ENCODE measurements at places on chromosomes 11 and 22. TPM values are rescaled to one million over a fixed set of nuclear protein-coding genes. Genes with fewer than 3 reads are reported as not detected.
A peak's percentile ranks its signal among the peaks of the same experiment; 100 is the strongest.

DNA sequence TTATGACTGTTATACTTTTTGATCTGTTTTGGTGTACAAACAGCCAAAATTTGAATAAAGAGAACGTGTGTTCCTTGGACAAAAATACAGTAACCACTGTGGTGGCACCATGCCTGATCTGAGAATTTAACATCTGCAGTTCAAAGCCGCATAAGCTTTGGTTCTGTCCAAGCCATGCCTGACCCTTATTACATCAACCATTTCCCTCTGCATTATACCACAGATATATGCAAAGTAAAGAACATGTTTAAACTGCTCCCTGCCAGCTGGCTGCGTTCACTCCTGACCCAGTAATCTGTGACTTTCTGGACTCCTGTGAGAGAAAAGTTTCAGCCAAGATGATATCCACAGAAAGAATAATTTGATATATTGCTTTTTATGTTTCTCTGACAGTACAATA, 890.5 kb upstream of the ANO3 start:
- DNase-seq, result no peak
- no peak overlapping the region for H3K27ac ChIP-seq
- H3K36me3 ChIP-seq, result no peaks in the 10 kb centered on the region
- no peaks in the 10 kb centered on the region for H3K4me1 ChIP-seq
- no peaks in the 10 kb centered on the region for H3K27me3 ChIP-seq
- no peak overlapping the region for H3K4me3 ChIP-seq

- H3K4me1 ChIP-seq, result no peaks in the 10 kb centered on the region
- H3K27me3 ChIP-seq, result no peaks in the 10 kb centered on the region
- DNase-seq, result no peak
- no peak overlapping the region for H3K4me3 ChIP-seq
- H3K36me3 ChIP-seq, result no peaks in the 10 kb centered on the region
- no peak overlapping the region for H3K27ac ChIP-seq
Measured at GRCh38 chr11:71562120-71562519, 3.2 kb upstream of the KRTAP5-10 start.

Gene KRTAP5-2
- not detected for total RNA-seq

Gene MS4A12
- not detected for total RNA-seq

Gene DLG2
- total RNA-seq, result 9.8 TPM

- H3K4me1 ChIP-seq, result peaks cover 9% of the 10 kb centered on the region
- DNase-seq, result no peak
- no peak overlapping the region for H3K4me3 ChIP-seq
Measured at GRCh38 chr22:38079804-38080203, 4.2 kb downstream of the SLC16A8 start.

DNA sequence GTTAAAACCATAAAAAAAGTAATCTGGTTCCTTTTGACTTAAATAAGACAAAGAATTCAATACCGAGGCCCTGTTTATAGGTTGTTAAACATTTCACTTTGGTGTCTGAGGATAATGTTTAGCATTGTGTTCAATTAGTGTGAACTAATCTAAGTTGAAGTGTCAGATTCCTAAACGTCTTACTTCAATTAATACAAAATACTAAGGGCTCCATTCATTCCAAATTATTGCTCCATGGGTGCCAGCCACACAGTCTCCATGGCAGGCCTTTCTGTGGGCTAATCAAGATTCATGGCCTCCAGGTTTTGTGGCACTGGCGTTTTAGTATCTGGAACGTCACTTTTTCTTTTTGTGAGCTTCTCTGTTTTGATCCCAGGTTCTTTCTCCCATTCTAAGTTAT, 89.4 kb downstream of the TMEM135 start:
- no peak overlapping the region for H3K27ac ChIP-seq
- H3K4me3 ChIP-seq, result no peak overlapping the region
- no peaks in the 10 kb centered on the region for H3K27me3 ChIP-seq
- no peaks in the 10 kb centered on the region for H3K4me1 ChIP-seq
- no peak for DNase-seq

GRCh38 chr22:48688366-48688765, 1139.3 kb downstream of the BRD1 start:
- H3K4me3 ChIP-seq, result no peak overlapping the region
- no peaks in the 10 kb centered on the region for H3K27me3 ChIP-seq
- H3K27ac ChIP-seq, result no peak overlapping the region
- no peaks in the 10 kb centered on the region for H3K36me3 ChIP-seq
- no peak for DNase-seq

Gene CLDN5
- total RNA-seq, result 31.9 TPM

DNA sequence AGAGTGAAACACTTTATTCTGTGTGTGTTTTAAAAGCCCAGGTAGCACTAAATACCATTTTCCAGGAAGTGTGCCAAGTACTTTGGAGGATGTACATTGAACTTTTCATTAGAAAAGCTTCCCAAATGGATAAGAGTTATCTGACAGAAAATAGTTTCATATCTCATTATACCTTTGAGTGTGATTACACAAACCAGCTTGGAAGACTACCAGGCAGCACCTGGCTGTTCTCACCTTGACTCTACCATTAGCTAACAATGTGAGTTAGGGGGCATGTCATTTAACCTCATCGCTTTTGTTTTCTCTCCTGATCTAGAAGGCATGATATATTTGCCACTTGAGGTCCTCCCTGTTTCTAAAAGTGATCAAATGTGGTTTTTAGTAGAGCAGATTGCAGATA, 50.2 kb downstream of the GRM5 start:
- H3K36me3 ChIP-seq, result no peaks in the 10 kb centered on the region
- no peaks in the 10 kb centered on the region for H3K27me3 ChIP-seq
- no peak overlapping the region for H3K27ac ChIP-seq
- H3K4me3 ChIP-seq, result no peak overlapping the region

Gene SCGB2A2
- not detected for total RNA-seq

GRCh38 chr22:38504731-38505540, 1.2 kb downstream of the DDX17 start:
- DNase-seq, result peak; percentile 33
- H3K4me1 ChIP-seq, result no peaks in the 10 kb centered on the region
- no peaks in the 10 kb centered on the region for H3K36me3 ChIP-seq
- no peaks in the 10 kb centered on the region for H3K27me3 ChIP-seq
- H3K27ac ChIP-seq, result peak overlapping the region; percentile 100

GRCh38 chr11:27253224-27253623, 109.8 kb downstream of the CCDC34 start:
- no peak overlapping the region for H3K4me3 ChIP-seq
- H3K36me3 ChIP-seq, result no peaks in the 10 kb centered on the region
- no peaks in the 10 kb centered on the region for H3K4me1 ChIP-seq
- H3K27ac ChIP-seq, result no peak overlapping the region

Gene ELP4
- total RNA-seq, result 21.5 TPM

Gene CHRNA10
- total RNA-seq, result 0.74 TPM

Gene PATE2
- not detected for total RNA-seq

Gene SEC14L6
- total RNA-seq, result 22.9 TPM

DNA sequence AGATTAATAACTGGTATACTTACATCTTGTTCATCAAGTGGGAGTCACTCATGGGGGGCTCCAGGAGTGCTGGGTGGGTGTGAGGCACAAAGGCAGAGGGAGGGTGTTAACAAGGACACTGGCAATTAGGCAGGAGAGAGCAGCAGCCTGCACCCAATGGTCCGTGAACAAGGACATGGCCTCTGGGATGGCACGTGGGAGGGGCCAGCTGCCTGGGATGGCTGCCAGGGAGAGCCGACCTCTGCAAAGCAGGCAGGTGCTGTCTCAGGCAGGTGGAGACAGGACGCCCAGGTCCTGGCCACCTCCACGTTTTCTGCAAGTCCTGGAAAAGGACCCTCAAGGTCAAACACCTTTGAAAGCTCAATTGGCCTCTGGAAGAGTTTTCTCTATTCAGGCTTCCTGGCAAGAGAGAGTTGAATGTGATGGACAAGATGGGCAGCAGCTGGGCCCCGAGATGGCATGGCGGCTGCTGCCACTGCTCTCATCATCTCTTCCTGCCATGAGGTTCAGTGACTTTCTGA, 257.1 kb downstream of the BUD13 start:
- no peak overlapping the region for H3K4me3 ChIP-seq
- H3K27me3 ChIP-seq, result no peaks in the 10 kb centered on the region
- H3K27ac ChIP-seq, result no peak overlapping the region
- no peaks in the 10 kb centered on the region for H3K36me3 ChIP-seq
- DNase-seq, result no peak
- no peaks in the 10 kb centered on the region for H3K4me1 ChIP-seq

DNA sequence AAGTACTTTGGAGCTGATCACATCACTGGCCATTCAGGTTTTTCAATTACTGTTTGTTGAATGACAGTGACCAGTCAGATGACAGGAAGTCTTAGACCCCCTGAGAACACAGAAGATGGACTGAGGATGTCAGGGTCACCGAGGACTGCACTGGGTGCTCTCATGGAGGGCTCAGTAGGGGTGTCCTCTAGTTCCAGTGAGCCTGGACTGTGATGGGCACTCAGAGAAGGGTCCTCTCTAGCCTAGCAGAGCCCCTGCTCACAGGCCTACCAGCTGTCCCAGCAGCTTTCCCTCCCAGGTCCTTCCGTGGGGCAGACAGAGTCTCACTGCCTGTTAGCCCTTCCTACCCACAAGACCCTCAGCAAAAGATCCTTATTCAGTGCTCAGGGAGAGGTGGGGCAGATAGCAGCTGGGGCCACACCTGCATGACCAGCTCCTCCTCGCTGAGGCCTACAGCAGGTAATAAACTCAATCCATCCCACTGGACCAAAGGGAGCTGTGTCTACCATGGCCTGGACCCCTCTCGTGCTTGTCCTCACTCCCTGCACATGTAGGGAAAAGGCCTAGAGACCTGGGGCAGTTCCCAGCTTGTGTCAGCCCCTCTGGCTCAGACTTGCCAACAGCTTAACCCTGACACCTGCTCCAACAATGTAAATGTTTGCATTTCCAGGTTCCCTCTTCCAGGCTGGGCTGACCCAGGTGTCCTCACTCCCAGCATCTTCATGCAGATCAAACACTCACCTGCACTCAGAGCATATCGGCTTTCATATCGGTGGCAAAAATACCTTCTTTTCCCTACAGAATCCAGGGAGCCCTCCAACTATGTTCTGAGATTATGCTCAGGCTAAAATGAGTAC, 25.2 kb upstream of the VPREB1 start:
- no peak for DNase-seq
- no peak overlapping the region for H3K4me3 ChIP-seq
- no peaks in the 10 kb centered on the region for H3K36me3 ChIP-seq
- H3K27ac ChIP-seq, result no peak overlapping the region
- no peaks in the 10 kb centered on the region for H3K4me1 ChIP-seq
- no peaks in the 10 kb centered on the region for H3K27me3 ChIP-seq

Gene OR4A16
- not detected for total RNA-seq

DNA sequence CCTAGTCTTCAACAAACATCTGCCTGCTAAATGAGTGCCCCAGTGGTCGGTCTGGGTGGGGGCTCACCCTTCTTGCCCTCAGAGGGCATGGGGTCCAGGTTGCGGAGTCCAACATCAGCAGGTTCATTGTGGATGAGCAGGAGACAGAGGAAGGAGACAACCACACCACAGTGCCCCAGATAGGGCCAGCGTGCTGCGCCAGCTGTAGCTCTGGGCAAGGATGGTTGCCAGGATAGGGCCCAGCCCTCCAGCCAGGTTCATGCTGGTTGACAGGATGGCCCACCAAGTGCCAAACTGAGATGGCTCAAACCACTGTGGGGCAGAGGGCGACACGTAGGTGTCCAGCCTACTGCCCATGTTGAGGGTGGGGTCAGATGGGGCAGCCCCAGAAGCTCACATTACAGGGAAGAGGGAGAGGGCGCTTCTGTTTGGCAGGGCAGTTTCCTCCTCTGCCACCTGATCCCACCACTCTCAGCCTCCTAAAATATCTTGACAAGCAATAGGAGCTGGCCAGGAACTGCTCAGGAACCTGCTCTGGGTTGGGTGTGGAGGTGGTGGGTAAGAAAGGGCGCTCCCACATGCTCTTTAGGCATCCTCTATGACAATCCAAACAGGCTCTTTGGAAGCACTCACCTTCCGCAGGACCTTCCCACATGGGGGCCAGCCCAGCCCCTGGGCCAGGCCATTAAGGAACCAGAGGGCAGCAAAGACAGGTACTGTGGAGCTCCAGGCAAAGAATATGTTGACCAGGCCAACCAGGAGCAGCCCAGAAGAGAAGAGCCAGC, 2.9 kb downstream of the SLC37A4 start:
- H3K36me3 ChIP-seq, result no peaks in the 10 kb centered on the region
- peaks cover 23% of the 10 kb centered on the region for H3K4me1 ChIP-seq
- no peak for DNase-seq
- H3K4me3 ChIP-seq, result no peak overlapping the region

DNA sequence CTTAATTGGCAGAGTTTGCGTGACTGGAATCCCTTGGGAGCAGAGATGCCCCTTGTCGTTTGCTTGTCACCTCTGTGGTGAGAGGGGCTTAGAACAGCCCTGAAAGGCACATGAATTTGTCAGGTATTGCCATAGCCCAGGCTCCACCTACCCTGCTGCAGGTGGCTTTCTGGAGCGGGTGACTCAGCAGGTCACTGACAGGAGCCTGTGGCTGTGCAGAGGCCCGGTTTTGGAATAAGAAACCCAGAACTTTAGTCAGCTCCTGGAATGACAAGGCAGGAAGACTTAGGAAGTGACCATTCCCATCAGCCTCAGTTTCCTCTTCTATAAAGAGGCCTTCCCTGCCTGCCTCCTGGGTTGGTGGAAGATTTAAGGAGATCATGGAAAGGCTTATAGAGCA, 539.7 kb downstream of the INSC start:
- H3K27ac ChIP-seq, result no peak overlapping the region
- H3K4me1 ChIP-seq, result no peaks in the 10 kb centered on the region
- H3K36me3 ChIP-seq, result no peaks in the 10 kb centered on the region
- no peaks in the 10 kb centered on the region for H3K27me3 ChIP-seq
- H3K4me3 ChIP-seq, result no peak overlapping the region

DNA sequence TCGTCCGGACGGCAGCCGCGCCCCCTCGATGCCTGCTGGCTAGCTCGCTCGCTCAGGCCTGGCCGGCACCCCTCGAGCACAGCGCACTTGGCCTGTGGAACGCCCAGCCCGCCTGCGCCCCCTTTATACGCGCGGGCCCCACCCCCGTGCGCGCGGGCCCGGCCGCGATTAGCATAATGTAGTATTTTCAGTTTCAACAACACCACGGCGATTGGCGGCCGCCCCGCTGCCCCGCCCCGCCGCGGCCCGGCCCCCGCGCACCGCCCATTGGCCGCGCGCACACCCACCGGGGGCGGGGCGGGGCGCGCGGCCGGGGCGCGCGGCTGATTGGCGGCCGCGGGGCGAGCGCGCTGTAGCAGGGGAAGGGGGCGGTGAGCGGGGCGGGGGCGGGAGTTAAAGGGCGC, at the start of gene CDKN1C:
CDKN1C (minus strand) TSS at position 98 of the 404 bp plus-strand sequence. CDS start 319 bp downstream, outside the sequence.
- peak within 1 kb of the TSS; percentile 88 for H3K27ac ChIP-seq
- H3K4me1 ChIP-seq, result peaks cover 3% of the 10 kb centered on the region
- no peaks in the 10 kb centered on the region for H3K36me3 ChIP-seq
- peak within 1 kb of the TSS; percentile 81 for H3K4me3 ChIP-seq
- no peaks in the 10 kb centered on the region for H3K27me3 ChIP-seq
- peak; percentile 89 for DNase-seq

- no peak overlapping the region for H3K27ac ChIP-seq
- DNase-seq, result no peak
Measured at GRCh38 chr22:39580006-39580441, 9.5 kb downstream of the CACNA1I start.

Gene CBX7
- 115 TPM for total RNA-seq

Gene DDTL
- 2.2 TPM for total RNA-seq

Gene SHANK3
- total RNA-seq, result 18.3 TPM

GRCh38 chr11:121534131-121535093, 81.6 kb upstream of the SORL1-AS1 start:
- DNase-seq, result peak; percentile 30
- H3K4me3 ChIP-seq, result no peak overlapping the region
- H3K27me3 ChIP-seq, result no peaks in the 10 kb centered on the region
- H3K36me3 ChIP-seq, result no peaks in the 10 kb centered on the region
- H3K4me1 ChIP-seq, result peaks cover 3% of the 10 kb centered on the region

Data from prostate gland (tissue), 2 donors.